GM23248 (cell line): ENCODE measurements at places on chromosomes 7 and 10. TPM values are rescaled to one million over a fixed set of nuclear protein-coding genes. Genes with fewer than 3 reads are reported as not detected.

The ARID5B gene
- total RNA-seq: 56.7 and 60.6 TPM in 2 replicates

The FGFBP3 gene
- 0.13 and 0.32 TPM in 2 replicates for total RNA-seq

The IQUB gene
- total RNA-seq: 0.13 TPM in 1 of 2 replicates, not detected in the other

The MRC1 gene
- total RNA-seq: not detected in 2 replicates

The DPP6 gene
- total RNA-seq: not detected in 2 replicates

The PPP1R17 gene
- total RNA-seq: not detected in 2 replicates

The SLC29A4 gene
- total RNA-seq: 1.2 and 2.1 TPM in 2 replicates

The PODXL gene
- total RNA-seq: 42.7 and 50.1 TPM in 2 replicates

The GDF2 gene
- not detected in 2 replicates for total RNA-seq

The SLC26A5 gene
- not detected in 2 replicates for total RNA-seq

DNA sequence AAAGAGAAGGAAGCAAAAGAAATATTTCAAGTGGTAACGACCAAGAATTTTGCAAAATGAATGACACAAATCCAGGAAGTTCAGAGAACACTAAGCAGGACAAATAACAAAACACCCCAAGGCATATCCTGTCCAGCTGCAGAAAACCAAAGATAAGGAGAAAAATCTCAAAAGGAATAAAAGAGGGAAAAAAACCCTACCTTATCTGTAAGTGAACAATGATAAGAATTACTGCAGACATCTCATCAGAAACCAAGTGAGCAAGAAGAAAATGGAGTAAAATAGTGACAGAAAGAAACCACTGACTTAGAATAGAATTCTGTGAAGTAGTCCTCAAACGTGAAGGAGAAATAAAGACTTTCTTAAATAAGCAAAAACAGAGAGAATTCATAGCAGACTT is 21.8 kb downstream of the CARD11 start:
- no peak for DNase-seq

DNA sequence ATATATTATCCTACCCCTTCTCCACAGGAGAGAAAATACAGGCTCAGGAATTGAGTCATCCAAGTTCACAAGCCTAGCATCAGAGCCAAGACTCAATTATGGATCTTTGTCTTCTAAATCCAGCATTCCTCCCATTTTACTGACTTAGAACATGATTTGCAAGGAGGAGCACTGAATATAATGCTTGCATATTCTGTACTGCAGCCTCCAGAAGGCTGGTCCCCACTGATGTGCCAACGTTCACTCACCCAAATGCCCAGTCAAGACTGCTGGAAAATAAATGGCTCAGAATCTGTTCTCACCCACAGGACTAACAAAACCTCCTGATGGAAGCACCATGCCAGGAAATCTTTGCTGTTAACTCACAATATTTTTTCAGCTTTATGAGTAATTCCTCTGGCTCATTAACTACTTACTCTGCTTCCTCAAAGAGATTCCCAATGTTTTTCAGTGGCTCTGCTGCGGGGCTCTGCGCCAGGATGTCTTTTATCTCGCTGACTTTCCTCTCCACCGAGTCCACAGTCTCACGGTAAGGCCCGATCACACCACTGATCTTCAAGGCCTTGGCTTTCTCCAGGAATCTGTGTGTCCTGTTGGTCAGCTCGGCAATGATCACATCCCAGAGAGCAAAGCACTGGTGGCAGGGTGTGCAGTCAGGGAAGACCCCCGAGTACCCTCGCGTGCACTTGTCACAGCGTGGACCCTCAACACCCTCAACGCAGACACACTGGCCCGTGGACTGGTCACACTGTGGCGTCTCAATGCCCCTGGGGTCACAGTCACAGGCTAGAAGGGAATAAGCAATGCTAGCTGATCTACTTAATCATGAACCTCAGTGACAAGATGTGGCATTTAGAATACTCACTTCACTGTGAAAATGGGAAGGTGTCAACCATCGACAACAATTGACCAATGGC is 48.8 kb downstream of the DLD start:
- peak; percentile 94 for DNase-seq

DNA sequence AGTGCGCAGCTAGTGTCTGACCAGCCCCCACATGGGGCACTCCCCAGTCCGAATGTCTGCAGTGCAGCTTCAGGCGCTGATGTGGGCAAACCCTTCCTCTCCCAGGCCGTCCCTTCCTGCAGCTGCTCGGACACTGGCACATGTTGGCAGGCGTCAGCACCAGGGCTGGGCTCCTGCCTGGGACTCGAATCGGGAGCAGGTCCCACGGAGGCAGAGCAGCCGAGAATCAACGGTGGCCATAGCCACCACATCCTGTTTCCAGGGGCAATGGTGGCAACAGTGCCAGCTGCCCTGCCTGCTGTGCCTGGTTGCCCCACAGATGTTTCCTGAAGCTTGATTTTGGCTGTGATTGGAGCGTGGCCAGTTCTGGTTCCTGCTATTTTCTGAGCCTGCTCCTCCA is 65.8 kb downstream of the MGMT start:
- no peak for DNase-seq

DNA sequence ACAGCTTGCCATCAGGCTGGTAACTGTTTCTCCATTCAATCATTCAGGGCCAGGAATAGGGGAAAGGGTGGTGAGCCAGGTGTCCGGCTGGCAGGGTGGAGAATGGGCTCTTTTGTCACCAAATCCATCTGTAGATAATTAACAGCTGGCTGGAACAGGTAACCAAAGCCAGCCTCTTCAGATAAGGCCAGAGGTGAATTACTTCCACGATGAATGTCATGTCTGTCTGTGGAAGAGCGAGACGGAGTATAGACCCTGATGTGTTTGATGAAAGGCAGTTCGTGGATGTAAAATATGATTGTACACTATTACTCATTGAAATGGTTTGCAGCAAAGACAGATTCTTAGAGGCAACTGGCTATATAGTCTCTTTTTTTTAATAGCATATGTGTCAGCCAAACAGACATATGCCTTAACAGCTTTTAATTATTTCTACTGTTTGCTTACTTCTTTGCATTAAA is 149.8 kb downstream of the KLF6 start:
- no peak for DNase-seq

- DNase-seq: peak; percentile 91
These were observed 170.9 kb downstream of the CDK14 start for GRCh38 chr7:90766814-90767564.

- DNase-seq: no peak
These were observed 4.3 kb downstream of the VPS37D start for GRCh38 chr7:73671857-73672445.

GRCh38 chr10:44049301-44050015 is 335.4 kb downstream of the CXCL12 start:
- DNase-seq: no peak

DNA sequence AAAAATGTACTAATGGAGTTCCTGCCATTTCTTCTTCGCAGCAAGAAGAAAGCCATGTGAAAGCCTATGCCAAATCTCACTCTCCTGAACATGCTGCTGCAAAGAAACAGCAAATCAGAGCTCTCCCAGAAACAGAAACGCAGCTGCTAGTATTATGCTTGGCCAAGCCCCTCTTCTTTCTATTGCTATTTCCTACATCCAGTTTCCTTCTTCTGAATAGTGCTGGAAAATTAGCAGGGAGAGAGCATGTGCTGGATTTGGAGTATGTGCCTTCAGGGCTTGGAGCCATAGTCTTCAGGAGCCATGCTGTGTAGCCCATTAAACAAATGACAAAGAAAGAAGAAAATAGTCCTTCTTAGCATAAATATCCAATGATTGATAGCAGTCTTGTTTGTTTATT is 852.0 kb upstream of the PHF14 start:
- no peak for DNase-seq

DNA sequence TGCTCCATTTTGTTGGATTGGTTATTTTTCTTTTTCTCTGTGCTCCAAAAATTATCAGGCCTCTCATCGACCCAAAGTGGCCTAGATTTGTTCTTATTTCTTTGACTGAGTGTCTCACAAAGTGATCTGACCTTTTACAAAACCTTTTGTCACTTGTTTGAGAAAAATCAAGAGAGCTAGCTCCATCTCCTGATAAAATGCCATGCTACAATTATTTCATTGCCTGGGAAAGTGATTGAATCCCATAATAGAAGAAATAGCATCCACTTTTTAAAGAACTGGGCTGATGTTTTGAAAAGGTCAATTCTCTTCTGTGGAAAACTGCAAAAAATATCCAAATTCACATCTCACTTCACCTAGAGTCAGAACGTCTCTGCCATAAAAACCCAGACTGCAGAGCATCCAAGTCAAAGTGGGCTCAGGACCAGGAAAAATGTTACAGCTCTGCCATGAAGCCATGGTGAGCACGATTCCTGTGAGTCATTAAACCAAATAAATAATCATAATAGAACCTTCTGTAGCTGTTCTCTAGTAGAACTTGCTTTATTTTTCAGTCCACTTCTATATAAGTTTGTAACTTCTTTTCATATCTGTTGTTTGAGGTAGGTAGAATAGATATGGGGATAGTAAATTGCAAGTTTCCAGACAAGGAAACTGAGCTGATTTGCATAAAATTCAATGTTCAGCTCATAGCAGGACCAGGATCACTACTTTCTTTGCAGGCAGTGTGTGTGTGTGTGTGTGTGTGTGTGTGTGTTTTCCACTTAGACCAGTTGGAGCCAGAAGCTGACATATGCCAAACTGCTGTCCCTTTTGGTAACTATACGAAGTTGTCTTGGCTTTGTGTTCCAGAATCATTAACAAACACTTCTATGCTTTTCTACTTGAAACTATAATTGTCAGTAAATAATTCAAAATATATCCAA is 632.5 kb upstream of the ANKRD30A start:
- DNase-seq: peak; percentile 89

DNA sequence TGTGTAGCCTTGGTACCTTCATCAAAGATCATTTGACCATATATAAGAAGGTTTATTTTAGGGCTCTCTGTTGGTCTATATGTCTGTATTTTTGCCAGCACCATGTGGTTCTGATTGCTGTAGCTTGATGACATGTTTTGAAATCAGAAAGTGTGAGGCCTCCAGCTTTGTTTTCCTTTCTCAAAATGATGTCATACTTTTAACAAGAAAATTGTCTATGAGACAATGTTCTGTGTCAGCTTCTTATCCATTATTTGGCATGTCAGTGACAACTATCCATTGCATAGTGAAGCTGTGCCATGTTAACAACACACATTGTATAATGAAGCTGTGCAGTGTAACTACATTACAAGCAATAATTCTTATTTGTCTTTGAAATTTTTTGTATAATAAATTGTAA is 9.1 kb upstream of the PPP1R9A start:
- no peak for DNase-seq

DNA sequence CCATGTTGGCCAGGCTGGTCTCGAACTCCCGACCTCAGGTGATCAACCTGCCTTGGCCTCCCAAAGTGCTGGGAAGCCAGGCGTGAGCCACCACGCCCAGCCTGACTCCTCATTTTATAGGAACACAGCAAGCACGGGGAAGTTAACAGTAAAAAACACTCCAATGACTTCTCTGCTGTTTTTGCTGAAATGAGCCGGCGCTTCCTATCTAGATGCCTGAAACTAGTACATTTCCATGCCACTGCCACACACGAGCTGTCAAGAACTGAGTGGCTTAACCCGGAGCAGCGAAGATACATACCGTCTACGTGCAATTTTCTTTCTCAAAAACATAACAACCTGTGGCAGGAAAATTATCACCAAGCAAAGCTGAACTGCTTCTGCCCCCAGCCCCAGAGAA is 16.8 kb downstream of the DAGLB start:
- no peak for DNase-seq

DNA sequence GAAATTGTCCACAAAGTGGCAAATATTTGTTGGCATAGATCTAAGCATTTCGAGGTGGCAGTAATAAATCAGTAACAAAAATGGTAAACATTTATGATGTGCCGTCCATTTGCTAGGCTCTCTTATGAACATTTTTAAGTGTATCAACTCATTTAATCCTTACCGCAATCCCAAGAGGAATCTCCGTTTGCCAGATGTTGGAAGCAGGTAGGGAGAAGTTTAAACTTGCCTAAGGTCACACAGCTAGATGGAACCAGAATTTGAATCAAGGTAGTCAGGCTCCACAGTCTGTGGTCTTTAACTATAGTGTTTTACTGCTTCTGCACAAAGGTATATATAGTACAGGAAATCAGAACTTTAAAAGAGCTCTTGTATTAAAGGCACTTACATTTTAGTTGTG is 2.6 kb downstream of the MKLN1 start:
- peak; percentile 14 for DNase-seq

GRCh38 chr10:3236644-3237404 is 64.2 kb upstream of the PITRM1 start:
- no peak for DNase-seq

DNA sequence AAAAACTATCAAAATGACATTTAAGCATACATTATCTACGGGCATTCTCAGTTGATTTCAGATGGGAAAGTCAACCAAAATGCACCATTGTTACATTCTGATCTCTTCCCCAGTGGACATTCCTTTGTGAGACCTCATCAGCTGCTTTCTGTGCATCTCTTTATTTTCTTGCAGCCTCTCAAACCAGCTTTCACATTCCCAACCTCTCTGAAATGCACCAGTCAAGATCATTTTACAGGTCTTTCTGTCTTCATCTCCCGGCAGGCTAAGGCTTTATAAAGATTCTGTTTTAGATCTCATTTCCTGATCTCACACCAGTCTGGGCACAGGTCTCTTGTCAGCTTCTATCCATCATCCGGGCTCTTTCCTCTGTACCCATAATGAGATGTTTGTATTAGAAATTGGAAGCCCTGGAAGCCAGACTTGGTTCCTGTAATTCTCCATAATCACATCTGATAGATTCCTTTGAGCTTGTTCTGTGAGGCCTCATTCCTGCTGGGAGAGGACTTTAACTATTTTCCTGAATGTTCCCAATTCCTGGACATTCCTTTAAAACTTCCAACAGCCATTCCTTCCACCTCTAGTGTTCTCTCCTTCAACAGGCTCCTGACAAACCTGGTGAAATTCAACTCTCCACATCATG is 44.3 kb upstream of the ARL4A start:
- peak; percentile 33 for DNase-seq

DNA sequence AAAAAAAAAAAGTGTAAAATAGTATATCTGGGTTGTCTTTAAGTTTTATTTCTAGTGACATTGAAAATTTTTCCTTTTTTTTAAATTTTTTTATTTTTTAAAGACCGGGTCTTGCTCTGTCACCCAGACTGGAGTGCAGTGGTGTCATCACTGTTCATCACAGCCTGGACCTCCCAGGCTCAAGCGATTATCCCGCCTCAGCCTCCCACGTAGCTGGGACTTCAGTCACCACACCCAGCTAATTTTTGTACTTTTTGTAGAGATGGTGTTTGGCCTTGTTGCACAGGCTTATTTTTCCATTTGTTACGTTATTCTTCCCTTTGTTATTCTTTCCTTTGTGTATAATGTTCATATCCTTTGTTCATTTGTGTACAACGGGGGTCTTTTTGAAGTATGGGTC is 30.1 kb downstream of the TSPAN14 start:
- peak; percentile 35 for DNase-seq

DNA sequence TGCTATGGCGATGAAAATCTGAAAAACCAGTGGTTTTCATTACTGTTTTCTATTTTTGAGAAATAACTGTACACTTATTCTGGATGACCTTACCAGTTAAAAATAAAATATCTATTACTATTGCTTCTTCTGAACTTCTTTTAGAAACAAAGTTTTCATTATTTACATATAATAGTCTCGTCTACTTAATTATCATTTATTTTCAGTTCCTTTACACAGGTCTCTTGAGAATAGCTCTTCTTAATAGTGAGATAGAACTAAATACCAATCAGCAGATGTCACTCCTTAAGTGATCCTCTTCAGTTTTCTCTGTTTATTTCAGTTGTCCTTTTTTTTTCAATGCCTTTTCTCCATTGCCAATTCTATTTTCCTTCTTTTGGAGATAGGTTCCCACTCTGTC is 4.3 kb upstream of the GLCCI1 start:
- DNase-seq: no peak
